ENCODE measurements at places on chromosomes 4 and X. TPM values are rescaled to one million over a fixed set of nuclear protein-coding genes. Genes with fewer than 3 reads are reported as not detected.

- peak; percentile 41 for DNase-seq
- peaks cover 25% of the 10 kb centered on the region for H3K4me1 ChIP-seq
- H3K4me3 ChIP-seq: peak overlapping the region; percentile 65
- no peaks in the 10 kb centered on the region for H3K27me3 ChIP-seq
These were observed 1.2 kb downstream of the SLC39A8 start for GRCh38 chr4:102343964-102344519.

The FAM236A gene
- not detected for total RNA-seq

DNA sequence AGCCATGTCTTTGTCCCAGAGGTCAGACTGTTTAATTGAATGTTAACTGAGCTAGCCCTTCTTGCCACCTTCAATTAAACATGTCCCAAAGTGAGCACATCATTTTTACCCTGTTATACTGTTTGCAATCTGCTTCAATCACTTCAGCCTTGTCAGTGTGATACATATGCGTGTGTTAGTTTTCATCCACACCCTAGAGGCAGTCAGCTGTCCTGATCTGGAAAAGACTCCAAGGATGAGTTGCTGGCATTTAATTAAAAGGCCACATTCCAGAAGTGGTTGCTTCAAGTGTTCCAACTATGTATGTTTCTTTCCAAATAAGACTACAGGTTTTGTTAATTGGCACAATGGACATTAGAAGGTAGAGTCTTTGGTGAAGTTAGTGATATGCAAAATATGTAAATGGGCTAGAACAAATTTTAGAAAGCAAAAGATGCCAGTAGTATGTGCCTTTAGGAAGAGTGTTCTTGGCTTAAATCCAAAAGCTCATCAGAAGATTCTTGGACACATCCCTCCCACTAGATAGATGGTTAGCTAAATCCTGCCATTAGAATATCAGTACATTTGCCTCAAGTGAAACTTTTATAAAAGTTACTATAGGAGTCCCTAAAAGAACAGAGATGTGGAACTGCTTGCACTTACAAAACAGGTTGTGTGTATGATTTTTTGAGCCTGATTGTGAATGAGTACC is 79.5 kb upstream of the SLIT2 start:
- H3K4me1 ChIP-seq: no peaks in the 10 kb centered on the region
- no peaks in the 10 kb centered on the region for H3K27me3 ChIP-seq
- H3K4me3 ChIP-seq: no peak overlapping the region
- H3K36me3 ChIP-seq: no peaks in the 10 kb centered on the region
- no peak for DNase-seq

DNA sequence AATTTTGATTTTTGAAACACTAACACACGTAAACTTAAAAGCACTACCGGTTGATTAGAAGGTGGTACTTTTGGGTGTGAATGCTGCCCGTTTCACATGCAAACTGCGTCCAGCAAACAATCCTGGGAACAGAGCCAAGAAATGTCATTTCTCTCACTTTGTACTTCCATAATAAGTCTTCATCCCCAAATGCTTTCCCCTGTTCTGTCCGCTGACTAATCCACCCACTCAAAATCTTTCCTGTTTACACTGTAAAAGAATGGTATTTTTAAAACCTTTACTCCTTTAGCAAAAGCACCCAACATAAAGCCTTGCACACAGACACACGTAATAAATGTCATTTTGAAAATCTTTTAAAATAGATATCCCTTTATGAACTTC is 39.1 kb upstream of the PDLIM5 start:
- no peaks in the 10 kb centered on the region for H3K36me3 ChIP-seq
- peak overlapping the region; percentile 44 for H3K4me3 ChIP-seq
- no peaks in the 10 kb centered on the region for H3K27me3 ChIP-seq
- peaks cover 40% of the 10 kb centered on the region for H3K4me1 ChIP-seq
- peak overlapping the region; percentile 79 for H3K27ac ChIP-seq

- H3K27me3 ChIP-seq: 0 out of 2 replicates have a peak, but pooled peaks cover 2% of the 10 kb centered on the region
- H3K27ac ChIP-seq: no peak overlapping the region
- no peak overlapping the region for H3K4me3 ChIP-seq
These were observed 51.7 kb upstream of the ATP8A1 start for GRCh38 chr4:42708625-42709024.

- H3K4me1 ChIP-seq: peaks cover 20% of the 10 kb centered on the region
- H3K4me3 ChIP-seq: no peak overlapping the region
- H3K27me3 ChIP-seq: no peaks in the 10 kb centered on the region
- no peaks in the 10 kb centered on the region for H3K36me3 ChIP-seq
These were observed 242.0 kb downstream of the BCOR start for GRCh38 chrX:39855748-39856129.

GRCh38 chr4:55545641-55546505 is 836 bp downstream of the CLOCK start:
- peak overlapping the region; percentile 80 for H3K4me3 ChIP-seq
- peak; percentile 34 for DNase-seq
- H3K27me3 ChIP-seq: no peaks in the 10 kb centered on the region
- H3K36me3 ChIP-seq: no peaks in the 10 kb centered on the region

GRCh38 chrX:23386260-23386659 is 51.6 kb downstream of the PTCHD1 start:
- H3K36me3 ChIP-seq: no peaks in the 10 kb centered on the region
- no peak overlapping the region for H3K27ac ChIP-seq
- H3K27me3 ChIP-seq: no peaks in the 10 kb centered on the region
- DNase-seq: no peak
- no peak overlapping the region for H3K4me3 ChIP-seq

The AFAP1 gene
- 19.4 TPM for total RNA-seq

The CRLF2 gene
- 0.34 TPM for total RNA-seq

The AKAP14 gene
- total RNA-seq: not detected

The SAT1 gene
- 821 TPM for total RNA-seq

GRCh38 chr4:13483136-13483767 is 888 bp downstream of the RAB28 start:
- DNase-seq: peak; percentile 10
- H3K27me3 ChIP-seq: no peaks in the 10 kb centered on the region
- H3K36me3 ChIP-seq: no peaks in the 10 kb centered on the region
- peaks cover 24% of the 10 kb centered on the region for H3K4me1 ChIP-seq

The NUDT9 gene
- total RNA-seq: 13.5 TPM

DNA sequence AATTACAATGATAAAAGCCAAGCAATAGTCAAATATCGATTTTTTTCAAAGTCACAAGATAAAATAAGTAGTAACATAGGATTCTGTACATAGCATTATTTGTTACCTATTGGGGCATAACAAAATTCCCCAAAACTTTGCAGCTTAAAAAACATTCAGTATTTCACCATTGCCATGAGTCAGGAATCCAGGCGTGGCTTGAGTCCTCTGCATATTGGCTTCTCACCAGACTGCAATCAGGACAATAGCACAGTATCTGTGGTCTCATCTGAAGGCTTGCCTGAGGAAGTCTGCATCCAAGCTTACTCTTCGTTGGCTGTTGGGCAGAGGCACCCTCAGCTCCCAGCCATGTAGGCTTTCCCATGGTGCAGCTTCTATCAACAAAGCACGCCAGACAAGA is 6.2 kb upstream of the CTBP1 start:
- H3K36me3 ChIP-seq: no peaks in the 10 kb centered on the region
- no peak overlapping the region for H3K27ac ChIP-seq
- H3K4me3 ChIP-seq: no peak overlapping the region
- DNase-seq: no peak

The CYLC1 gene
- not detected for total RNA-seq

- H3K4me3 ChIP-seq: peak overlapping the region; percentile 83
- H3K4me1 ChIP-seq: peaks cover 7% of the 10 kb centered on the region
- H3K36me3 ChIP-seq: no peaks in the 10 kb centered on the region
- H3K27me3 ChIP-seq: no peaks in the 10 kb centered on the region
- H3K27ac ChIP-seq: peak overlapping the region; percentile 51
These were observed 1.1 kb upstream of the SLC10A7 start for GRCh38 chr4:146522869-146523205.

The ARMCX1 gene
- total RNA-seq: 0.15 TPM
